ENCODE measurements at places on chromosomes 5 and 9.

DNA sequence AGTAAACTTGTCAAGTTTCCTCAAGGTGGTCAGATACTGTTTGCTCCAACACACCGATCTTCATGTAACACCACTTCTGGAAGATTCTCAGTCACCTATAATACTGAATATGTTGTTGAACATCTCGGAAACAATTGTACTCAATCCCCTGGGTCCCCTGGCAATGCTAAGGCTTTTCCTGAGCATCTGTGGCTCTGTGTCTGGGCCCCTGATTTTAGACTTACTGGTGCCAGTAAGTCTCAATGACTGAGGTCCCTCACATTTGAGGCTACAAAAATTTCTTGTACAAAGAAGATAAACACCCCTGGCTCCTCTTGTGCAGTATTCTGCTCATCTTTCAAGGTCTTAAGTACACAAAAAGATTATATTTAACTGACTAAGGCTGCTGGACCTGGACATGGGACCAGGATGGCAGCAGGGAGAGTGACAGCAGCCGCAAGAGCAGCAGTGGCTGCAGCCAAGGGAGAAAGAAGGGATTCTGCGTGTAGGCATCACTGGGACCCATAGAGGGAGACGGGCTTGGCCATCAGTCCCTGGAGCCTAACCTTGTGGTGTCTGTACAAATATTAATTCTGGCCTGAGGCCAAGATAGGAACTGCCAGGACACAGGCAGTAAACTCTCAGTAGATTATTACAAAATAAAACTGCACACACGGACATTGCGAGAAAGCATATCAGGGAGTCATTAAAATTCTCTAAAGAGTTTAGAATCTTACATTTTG is 49.0 kb upstream of the TNPO1 start:
- no peak for DNase-seq

- no peak for DNase-seq
These were observed 505 bp downstream of the SPTAN1 start for GRCh38 chr9:128552744-128553440.

GRCh38 chr9:16867576-16868311 is 2.7 kb downstream of the BNC2 start:
- no peak for DNase-seq

DNA sequence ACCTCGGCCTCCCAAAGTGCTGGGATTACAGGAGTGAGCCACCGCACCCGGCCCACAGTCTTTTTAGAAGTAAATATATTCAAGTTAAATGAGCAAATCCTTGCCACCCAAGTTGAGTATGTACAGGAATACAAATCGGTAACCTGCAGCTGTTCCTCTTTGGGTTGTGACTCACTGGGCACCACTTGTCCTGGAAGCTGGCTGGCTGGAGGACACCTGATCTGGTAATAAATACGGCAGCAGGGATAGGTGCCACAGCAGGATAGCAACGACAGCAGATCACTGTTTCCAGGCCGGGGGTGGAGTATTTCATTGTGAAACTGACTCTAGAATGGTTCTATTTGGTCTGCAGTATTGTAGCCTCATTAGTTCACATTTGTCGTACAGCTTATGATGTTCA is 35.7 kb upstream of the SLC36A2 start:
- DNase-seq, result no peak

- no peak for DNase-seq
These were observed 44.8 kb downstream of the PRRC1 start for GRCh38 chr5:127562252-127562651.

All from AG04450 (cell line).